Suppressor macrophage treated with lipopolysaccharide for 4 hours (primary cell): ENCODE measurements at places on chromosomes 2 and 18.

- DNase-seq = no peak
Measured at GRCh38 chr2:229520691-229521096, 193.7 kb downstream of the DNER start.

DNA sequence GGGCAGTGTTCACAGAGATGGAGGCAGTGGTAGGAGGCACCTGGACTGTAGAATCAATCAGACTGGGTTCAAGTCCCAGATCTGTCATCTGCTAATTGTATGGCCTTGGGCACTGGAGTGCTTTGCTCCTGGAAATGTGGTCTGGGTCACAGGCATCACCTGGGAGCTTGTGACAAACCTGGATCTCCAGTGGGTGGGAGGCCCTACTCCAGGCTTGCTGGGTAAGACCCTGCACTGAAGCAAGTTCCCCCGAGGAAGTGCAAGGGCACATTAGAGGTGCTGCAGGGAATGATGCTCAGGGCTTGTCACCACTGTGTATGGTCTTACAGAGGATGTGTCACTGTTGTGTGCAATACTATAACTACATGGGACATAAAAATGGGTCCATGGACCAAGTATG is 220.5 kb upstream of the ID2 start:
- DNase-seq = no peak

GRCh38 chr2:234446404-234447076 is 50.3 kb downstream of the ARL4C start:
- DNase-seq = peak; percentile 98

DNA sequence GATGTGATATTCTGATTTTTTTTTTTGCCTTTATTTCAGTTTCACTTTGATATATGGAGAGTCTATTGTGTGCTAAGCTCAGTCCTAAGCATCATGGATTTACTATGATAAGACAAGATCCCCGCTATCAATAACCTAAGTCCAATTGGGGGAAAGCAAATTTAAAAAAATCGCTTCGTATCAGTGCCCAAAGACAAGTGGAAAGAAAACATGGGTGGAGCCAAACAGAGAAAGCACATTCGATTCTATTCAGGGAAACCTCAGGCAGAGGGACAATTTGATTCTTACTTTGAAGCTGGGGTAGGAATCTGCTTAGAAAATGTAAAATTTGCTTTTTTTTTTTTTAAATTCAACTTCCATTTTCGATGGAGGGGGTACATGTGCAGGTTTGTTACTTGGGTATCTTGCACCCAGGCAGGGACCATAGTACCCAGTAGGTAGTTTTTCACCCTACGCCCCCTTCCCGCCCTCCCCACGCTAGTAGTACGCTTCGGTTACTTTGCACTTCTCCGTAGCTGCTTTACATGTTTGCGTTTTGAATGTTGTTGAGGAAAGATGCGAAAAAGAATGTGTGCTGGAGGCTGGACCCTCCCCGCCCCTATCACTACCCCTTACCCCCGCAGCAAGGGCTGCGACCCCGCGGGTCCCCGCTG is 12.4 kb downstream of the KIF5C start:
- no peak for DNase-seq

DNA sequence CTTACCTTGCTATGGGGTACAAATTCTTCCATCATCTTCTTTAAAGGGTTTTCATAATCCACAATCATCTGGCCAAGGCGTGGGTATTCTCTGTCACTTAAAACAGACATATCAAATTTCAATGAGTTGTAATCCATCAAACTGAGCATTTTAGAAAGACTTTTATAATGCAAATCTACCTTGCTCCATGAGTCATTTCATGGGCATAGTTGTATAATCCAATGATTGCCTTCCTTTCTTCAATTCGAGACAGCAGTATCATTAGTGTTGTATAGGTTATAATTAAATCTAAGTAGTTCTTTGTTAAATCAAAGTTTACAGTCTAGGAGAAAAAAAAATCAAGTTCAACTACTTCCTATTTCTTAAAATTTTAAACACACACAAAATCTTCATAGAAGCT is 36.3 kb downstream of the NCKAP1 start:
- DNase-seq = no peak

DNA sequence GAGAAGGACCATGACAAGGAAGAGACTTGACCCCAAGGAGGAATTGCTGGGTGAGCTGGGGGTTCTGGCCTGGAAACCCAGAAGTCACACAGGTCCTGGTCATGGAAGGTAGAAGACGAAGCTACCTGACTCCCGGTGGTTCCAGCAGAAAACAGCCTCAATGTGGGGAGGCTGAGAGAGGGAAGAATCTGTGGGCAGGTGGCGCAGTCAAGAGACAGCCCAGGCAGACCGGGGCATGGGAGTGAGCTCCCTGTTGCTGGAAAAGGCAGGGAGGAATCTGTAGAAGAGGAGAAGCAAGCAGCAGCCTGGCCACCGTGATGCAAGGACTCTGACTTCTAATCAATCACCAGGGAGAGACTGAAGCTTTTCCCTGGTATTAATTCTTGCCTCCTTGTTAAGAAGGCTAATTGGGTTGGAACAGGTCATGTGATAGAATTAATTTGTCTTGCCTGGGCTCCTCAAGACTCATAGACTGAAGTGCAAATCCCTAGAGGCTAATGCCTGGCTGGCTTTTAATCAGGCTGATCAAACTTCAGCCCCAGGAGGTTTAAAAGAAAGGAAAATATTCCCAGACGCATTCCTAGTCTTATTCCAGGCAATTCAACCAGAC is 30.1 kb downstream of the CNGA3 start:
- DNase-seq = no peak

GRCh38 chr2:27909901-27910300 is 19.4 kb downstream of the BABAM2 start:
- DNase-seq = no peak

DNA sequence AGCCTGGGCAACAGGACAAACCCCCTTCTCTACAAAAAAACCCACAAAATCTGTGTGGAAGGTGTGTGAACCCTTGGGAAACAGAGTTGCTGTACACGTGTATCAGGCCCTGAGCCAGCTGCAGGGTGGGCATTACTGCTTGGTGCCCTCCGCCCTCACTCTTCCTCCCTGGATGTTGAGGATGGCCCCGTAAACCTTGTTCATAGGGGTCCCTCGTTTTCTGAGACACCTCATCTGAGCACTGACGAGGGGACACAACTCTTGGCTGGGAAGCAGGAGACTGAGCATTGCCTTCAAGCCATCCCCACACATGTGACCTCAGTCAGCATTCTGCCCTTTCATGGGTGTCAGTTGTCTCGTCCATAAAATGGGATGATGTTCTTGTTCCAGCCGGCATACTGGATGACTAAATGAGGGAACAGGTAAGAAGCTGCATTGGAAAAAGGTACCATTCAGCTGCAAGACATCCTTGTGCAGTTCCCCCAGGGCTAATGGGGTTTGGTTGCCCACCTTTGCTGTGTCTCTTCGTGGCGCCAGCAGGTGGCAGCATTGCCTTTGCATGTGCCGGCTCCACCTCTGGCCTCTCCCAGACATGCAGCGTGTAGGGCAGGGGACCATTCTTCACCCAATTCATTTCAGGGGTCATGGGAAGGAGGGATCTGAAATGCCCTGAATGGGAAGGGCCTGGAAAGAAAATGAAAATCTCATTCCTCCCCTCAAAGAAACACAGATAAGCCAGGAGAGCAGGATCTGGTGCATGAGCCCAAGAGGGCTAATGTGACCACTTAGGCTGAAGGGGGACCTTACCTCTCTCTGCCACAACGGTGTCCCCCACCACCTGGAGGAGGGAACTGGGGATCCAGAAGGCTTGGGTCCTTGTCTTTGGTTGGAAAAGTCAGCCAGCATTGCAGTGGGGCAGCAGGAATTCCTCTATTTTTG is 36.4 kb upstream of the HAAO start:
- peak; percentile 81 for DNase-seq
